ENCODE measurements at places on chromosomes 7 and 10.

DNA sequence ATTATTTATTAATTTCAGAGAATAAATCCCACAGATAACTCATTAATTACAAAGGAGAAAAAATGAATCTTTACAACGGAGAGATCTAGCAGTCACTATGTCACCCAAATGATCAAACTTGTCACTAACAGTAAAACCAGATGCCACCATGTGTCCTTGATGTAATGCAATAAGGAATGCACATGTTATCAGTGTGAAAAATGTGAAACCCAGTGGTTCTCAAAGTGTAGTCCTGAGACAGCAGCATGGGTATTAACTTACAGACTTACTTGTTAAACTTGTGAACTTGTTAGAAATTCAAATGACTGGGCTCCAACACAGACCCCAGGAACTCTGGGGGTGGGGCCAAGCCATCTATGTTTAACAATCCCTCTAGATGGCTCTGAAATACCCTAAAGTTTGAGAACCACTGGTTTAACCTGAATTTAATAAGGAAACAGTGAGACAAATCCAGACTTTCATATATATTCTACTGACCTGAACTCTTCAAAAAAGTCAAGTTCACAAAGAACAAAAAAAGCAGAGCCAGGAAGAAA, 77.4 kb downstream of the RNLS start:
- DNase-seq = no peak

DNA sequence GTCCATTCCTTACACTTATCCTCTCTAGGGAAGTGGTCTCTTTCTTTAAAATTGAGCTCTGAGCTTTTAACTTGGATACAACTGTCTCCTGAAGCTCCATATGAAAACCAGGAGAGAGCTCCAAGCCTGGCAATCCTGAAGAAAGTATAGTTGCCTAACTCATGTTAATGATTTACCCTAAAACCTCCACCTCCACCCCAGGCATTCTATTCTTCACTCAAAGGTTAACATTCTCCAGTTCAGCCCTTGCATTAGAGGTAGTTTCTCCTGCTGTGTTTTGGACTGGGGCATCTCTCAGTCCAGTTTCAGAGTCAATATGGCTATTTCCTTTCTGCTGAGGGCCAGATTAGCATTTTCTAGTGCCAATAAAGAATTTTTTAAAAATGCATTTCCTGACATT, 195.5 kb downstream of the SLC25A13 start:
- no peak for DNase-seq

GRCh38 chr10:52314822-52315552, 906 bp downstream of the DKK1 start:
- no peak for DNase-seq

DNA sequence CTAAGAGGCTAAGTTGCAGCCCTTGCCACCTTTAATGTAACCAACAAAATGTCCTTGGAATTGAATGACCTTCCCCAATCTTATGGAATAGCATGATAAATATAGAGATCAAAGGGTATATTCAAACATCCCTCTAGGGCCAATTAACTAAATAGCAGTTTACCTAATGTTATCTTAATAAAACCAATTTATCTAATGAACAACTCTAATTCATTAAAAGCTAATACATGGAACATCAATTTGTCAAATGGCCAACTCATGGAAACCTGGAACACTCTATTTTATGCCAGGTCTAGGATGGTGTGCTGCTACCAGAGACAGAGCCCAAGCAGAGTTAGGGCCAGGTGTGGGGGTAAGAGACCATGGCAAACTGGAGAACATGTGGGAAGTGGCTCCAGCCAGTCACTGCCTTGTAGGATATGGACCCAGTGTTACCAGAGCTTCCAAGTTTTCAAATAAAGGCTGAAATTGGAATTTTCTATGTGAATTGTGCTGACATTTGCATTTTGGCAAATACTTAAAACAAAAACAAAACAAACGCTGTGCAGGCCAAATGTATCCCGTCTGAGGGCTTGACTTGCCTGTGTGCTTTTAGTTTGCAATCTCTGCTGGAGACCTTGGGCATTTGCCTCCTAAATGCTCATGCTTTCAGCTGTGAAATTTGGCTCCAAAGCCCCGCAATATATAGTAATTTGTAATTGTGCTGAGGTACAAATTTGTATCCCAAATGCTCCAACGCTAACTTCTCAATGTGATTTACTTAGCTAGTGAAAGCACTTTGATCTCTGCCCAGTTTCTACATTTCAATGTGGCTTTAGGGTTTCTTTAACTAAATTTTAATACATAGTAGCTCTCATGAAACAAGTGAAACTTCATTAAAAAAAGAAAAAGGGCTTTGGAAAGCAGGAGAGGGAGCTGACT, 55.1 kb downstream of the CPED1 start:
- no peak for DNase-seq

DNA sequence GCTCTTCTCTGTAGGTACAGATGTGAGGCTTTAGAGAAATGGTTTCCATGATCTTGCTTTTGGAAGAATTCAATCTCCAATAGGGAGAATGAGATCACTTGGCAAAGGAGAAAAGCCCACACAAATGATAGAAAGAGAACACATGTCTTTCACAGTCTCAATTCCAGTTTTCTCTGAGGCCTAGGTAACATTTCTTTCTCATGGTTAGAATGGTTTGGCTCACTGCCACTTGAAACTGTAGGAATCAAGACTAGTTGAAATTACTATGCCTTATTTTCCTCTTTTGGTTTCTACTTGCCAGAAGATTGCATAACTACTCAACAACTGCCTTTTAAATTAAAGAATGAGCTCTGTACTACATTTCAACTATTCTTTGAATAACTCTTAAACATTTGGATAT, 276.5 kb upstream of the TEX47 start:
- no peak for DNase-seq

DNA sequence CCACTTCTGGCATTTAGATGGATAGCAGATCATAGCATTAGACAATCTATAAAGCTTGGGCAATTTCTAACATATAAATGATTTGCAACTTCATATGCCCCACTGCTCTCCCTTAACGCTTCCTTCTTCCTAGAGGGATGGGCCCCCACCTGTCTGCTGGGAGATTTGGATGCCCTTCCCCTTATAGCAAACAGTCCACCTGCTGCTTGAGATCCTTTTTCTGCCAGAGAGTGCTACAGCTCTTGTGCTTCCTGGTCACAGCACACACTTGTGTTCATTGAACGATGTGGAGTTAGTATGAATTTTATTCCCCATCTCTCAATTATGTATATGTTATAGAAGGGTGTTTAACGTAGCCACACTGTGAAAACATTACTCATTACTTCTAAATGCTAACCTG, 10.4 kb upstream of the PCGF5 start:
- no peak for DNase-seq

DNA sequence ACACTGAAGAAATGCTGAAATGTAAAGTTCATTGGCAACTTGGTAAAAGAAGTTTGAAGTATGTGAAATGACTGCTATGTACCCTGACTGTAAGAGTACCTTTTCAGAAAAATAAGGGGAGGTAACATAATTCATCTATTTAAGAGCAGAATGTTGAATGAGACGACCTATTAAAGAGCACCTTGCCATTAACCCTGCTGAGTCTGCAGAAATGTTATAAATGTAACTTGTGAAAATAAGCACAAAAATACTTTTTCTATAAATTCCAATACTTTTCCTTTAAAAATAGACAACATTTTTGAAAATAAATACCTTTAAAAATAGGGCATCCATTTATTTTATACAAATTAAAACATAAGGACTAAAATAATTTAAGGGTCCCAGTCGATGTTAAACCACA, 7.7 kb downstream of the TM9SF3 start:
- DNase-seq = no peak

DNA sequence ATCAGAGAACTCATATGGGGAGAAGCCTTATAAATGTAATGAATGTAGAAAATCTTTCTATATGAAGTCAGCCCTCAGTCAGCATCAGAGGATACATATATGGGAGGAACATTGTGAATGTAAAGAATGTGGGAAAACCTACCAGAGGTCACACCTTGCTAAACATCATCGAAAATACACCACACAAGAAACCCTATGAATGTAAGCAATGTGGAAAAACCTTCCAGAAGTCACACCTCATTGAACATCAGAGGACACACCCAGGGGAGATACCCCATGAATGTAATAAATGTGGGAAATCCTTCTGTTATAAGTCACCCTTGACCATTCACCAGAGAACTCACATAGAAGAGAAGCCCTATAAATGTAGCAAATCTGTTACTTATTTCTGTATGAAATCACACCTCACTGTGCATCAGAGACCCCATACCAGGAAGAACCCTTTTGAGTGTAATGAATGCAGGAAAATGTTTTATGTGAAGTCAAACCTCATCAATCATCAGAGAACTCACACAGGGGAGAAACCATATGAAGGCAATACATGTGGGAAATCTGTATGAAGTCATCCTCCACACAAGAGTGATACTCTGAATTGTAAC, 30.8 kb downstream of the ZNF12 start:
- no peak for DNase-seq

- no peak for DNase-seq
Measured at GRCh38 chr7:38257350-38257677, 16.1 kb downstream of the TARP start.

GRCh38 chr10:70498970-70499835, 20.6 kb downstream of the PALD1 start:
- no peak for DNase-seq

DNA sequence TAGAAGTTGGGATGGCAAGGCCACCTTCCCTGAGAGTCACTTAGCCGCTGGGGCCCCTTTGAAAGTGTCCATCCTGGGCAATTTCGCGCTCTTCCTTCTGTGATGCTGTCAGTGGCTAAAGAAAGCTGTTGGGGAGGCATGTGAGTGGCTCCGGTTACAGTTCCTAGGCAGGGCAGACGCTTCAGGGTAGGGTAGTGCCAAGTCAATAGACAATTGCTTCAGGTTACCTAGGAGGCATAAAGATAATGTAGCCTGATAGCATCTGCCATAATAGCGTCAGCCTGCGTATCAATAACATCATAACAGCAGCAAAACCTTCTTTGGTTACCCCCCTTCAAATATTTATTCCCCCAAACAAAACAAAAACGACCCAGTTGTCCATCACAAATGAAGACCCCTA, at the start of gene FAM107B:
Gene FAM107B, minus strand, starts transcription at position 101 of the 400 bp plus-strand sequence. CDS start 234 bp downstream, outside the sequence.
- DNase-seq = no peak

GRCh38 chr7:155252444-155252887, 45.2 kb upstream of the INSIG1 start:
- DNase-seq = no peak

- no peak for DNase-seq
Measured at GRCh38 chr10:22489467-22489866, 144.2 kb downstream of the SPAG6 start.

DNA sequence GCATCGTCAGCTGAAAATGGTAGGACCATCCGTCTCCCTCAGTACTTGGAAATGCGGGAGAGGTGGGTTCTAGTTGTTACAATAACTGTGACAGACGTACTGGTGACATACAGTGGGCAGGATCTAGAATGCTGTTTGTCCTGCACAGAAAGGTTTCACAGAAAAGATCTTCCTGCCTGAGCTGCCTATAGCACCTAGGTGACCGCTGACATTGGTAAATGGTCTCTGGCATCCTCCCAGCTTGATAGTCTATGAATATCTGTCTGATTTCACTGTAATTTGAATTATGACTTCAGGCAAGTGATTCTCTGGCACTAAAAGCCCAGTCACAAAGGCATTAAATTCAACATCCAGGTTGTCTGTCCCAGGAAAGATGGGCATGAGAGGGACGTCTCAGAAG, 38.2 kb upstream of the CCDC3 start:
- no peak for DNase-seq

- no peak for DNase-seq
Measured at GRCh38 chr10:110010486-110011378, 2.9 kb downstream of the ADD3 start.

DNA sequence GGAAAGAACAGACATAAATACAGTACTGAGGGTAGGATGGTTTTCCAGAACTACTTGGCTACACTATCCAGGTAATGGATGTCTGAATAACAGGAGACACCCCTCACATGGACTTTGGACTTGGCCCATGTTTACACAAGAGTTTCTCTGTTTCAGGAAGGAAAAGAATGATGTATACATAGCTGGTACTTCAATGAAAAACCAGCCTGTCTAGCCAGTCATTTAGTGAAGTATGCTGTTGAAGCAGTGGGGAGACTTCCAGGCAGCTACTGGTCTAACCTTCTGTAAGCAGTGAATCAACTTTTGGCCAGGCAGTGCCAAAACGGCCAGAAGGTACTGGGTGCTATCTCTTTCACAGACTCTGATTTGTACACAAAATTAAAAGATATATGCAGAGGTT, 135.0 kb downstream of the MBL2 start:
- DNase-seq = no peak

DNA sequence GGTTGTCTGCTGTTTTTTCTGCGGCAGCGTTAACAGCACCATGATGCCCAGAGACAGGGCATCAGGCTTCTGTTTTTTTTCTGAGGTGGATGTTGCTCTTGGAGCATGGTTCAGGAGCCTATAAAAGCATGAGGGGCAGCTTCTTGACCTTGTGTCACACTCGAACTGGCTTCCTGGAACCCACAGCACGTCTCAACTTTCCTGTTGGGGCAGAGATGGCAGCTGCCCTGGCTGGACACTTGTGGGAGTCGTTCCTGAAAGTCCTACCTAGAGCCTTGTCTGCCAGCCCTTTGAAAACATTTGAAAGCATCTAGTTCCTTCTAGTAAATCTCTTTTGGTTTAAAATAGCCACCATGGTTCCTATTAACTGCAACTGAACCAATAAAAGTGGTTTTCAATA, 28.9 kb upstream of the PRKAG2 start:
- no peak for DNase-seq

GRCh38 chr10:96642973-96643372, 56.2 kb upstream of the TM9SF3 start:
- no peak for DNase-seq

DNA sequence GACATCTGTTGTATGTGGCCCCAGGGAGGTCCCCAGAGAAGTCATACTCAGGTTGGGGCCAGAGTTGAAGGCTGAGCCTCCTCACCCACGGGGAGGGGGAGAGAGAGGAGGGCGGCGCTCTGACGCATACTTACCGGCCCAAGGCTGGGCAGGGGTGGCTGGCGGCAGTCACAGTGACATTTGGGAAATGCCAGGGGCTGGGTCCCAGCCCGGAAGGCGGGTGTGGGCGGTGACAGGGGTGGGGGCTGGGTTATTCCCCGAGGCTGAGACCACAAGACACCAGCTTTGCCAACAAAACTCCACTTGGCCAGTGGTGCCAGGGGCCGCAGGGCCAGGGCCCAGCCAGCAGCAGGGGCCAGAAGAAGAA, 41.1 kb downstream of the RASGEF1A start:
- no peak for DNase-seq

- DNase-seq = no peak
Measured at GRCh38 chr10:118042827-118043242, 3.9 kb downstream of the RAB11FIP2 start.

- no peak for DNase-seq
Measured at GRCh38 chr7:158581440-158582088, 6.1 kb downstream of the PTPRN2 start.

DNA sequence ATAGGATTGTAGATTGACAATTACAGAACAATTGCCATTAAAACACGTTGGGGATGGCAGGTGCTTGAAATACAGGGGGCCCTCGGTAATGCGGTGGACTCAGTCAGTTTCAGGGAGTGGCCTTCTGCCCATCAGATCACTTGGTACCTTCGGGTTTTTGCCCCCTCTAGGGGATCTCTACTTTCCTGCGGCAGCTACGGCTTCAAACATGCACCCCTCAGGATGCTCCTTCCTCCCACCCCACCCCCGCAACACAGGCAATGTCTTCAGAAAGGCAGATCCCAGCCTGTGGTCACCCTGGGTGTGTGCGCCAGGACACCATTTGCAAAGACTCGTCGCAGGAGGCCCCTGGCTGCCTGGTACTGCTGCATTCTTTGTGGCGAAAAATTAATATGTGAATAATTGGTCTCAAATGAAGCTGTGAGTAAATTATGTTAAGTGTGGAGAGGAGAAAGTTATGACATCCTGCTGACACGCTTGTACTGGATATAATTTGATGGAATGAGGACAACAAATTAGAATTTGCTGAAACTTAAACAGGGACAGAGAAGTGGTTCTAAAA, 431.0 kb upstream of the MKI67 start:
- DNase-seq = no peak
